ENCODE measurements at places on chromosomes 5 and 9. TPM values are rescaled to one million over a fixed set of nuclear protein-coding genes. Genes with fewer than 3 reads are reported as not detected.

GRCh38 chr5:100043475-100043874 lies 491.7 kb upstream of the FAM174A start:
- no peaks in the 10 kb centered on the region for H3K27me3 ChIP-seq
- no peak for DNase-seq
- no peaks in the 10 kb centered on the region for H3K4me1 ChIP-seq
- no peaks in the 10 kb centered on the region for H3K36me3 ChIP-seq

- H3K4me3 ChIP-seq: no peak overlapping the region
- peaks cover 5% of the 10 kb centered on the region for H3K4me1 ChIP-seq
- peaks cover 4% of the 10 kb centered on the region for H3K27me3 ChIP-seq
- DNase-seq: no peak
- H3K36me3 ChIP-seq: no peaks in the 10 kb centered on the region
Observed at GRCh38 chr5:180866985-180867384, 5.9 kb upstream of the ZFP62 start.

Gene PRRC2B
- 151 TPM for total RNA-seq

Gene EDIL3
- total RNA-seq: not detected

Gene TAF1L
- 0.02 TPM for total RNA-seq

Gene SGCD
- not detected for total RNA-seq

DNA sequence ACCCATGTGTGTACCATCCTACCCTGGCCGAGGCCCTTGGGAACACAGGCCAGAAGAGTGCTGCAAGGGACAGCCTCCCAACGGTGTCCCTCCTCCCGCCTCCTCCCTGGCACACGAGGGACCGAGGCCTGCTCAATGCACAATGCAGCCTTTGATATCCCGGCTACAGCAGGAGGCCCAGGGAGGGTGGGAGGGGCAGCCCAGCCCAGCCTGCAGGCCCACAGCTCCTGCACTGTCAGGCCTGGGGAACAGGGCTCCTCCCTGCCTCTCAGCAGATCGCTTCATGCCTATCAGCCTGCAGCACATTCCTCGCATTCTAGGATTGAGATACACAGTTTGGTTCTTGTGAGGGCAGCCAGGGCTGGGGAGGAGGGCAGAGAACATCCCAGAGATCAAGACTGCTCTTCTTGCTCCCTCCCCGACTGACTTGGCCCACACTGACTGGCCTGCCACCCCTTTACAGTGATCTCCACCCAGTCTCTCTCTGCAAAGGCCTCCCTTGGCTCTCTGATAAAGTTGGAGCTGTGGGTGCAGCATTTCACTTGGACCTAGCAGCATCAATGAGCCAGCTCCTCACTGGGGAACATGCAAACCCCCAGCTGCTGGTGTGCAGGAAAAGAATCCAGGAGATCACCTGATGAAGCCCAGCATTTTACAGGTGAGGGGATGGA lies at the start of gene SH3TC2:
Gene SH3TC2 (minus strand): TSS at position 46 of the 671 bp plus-strand sequence. CDS start 40 bp downstream, at position 6.
- H3K4me3 ChIP-seq: no peak within 1 kb of the TSS
- no peaks in the 10 kb centered on the region for H3K4me1 ChIP-seq
- H3K27ac ChIP-seq: no peak within 1 kb of the TSS
- DNase-seq: no peak
- H3K36me3 ChIP-seq: no peaks in the 10 kb centered on the region

- H3K4me3 ChIP-seq: no peak overlapping the region
- H3K4me1 ChIP-seq: peaks cover 27% of the 10 kb centered on the region
Observed at GRCh38 chr5:61274511-61274911, 57.5 kb upstream of the ZSWIM6 start.

DNA sequence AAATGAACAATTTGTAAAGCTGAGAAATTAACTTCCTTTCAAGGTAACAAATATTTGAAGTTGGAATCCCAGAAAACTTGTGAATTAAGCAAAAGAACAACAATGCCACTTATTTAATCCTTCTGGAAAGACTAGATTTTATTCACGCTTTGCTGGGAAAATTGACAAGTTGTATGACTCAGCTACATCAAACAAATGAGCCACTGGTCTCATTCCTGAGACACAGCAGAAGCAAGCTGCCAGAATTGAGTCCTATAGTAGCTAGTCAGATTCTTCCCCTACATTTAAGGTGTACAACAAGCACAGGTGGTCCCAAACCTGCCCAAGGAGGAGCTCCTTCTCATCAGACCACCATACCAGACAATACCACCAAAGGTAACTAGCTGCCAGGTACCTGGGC lies 280.7 kb downstream of the SPOCK1 start:
- no peaks in the 10 kb centered on the region for H3K4me1 ChIP-seq
